Suppressor macrophage (primary cell): ENCODE measurements at places on chromosomes 5 and 9.

DNA sequence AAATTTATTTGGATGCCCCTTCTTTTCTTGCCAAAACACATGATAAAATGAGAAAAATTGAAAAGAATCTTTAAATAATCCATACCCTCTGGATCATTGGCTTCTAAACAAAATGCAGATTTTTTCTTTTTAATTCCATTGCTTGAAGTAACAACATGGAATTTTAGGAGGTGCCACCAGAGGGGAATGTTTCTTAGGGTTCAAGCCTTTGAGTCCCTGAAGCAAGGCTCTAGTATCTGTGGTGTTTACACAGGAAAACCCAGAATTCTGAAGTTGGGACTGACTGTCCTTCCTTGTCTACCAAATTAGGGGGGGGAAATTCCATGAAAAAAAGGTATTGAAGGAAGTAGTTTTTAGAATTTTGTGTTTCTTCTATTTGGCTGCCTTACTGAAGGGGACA is 69.4 kb downstream of the LMNB1 start:
- no peak for DNase-seq

GRCh38 chr5:168315416-168316138 is 24.1 kb downstream of the WWC1 start:
- no peak for DNase-seq

GRCh38 chr5:7849681-7850394 is 1.1 kb downstream of the CFAP90 start:
- no peak for DNase-seq

DNA sequence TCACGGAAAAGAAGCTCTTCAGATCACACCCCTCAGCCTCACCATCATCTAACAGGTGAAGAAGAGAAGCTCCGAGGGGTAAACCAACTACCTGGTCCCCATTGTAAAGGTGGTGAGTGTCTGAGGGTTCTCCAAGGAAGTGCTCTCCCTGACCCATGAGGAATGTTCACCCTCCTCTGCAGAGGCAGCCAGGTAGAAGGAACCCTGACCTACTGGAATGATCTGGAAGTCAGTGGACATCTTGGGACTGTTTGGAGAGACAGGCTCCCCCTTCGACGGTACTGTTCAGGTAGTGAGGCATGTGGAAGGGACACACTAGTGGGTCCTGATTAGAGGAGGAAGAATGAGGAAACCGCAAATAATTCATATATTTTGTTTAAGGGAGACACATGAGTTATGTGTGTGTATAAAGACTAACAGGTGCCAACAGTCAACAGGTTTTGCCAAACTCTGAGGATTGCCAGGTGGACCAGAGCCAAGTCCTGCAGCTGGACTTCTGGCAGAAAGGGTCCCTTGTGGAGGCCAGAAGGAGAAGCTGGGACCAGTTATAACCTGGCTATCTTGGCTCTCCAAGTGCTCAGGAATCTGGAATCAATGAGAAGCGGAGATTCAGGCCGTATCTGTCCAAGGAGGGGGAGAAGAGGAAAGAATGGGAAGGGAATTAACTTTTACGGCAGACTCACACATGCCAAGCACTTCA is 3.0 kb upstream of the ZBTB34 start:
- DNase-seq, result no peak

- DNase-seq, result no peak
Measured at GRCh38 chr5:22970956-22971618, 117.9 kb upstream of the CDH12 start.

- DNase-seq, result no peak
Measured at GRCh38 chr5:139118804-139119203, 79.4 kb downstream of the SIL1 start.

DNA sequence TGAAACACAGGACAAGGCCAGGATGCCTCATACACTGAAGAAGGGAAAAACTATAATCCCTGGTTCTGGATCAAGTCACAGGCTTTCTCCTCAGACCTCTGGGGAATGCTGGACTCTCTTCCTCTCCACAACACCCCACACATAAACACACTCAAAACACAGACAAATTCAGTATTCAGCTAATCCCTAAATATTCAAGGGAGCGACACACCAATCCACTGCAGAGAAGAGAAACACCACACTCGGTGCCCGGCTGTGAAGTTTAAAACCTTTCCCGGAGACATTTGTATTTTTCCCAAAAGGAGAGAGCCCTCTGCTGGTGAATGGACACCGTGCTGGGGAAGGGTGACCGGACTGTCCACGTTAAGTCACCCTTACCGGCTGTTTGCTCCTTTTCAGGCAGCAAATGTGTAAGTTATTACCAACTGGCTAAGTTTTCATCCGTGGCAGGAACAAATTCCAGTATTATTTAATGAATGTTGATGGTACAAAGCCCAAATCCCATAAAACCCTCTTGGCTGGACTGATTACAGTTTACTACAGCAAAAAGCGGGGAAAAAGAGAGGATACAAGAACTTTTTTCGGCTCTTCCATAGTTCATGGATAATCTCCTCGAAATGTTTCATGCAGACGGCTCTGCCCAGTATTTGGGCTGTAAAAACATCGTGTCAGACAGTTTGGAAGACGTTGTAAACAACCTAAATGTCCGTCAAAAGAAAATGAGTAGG is 130.9 kb upstream of the SLC30A5 start:
- DNase-seq, result peak; percentile 76

DNA sequence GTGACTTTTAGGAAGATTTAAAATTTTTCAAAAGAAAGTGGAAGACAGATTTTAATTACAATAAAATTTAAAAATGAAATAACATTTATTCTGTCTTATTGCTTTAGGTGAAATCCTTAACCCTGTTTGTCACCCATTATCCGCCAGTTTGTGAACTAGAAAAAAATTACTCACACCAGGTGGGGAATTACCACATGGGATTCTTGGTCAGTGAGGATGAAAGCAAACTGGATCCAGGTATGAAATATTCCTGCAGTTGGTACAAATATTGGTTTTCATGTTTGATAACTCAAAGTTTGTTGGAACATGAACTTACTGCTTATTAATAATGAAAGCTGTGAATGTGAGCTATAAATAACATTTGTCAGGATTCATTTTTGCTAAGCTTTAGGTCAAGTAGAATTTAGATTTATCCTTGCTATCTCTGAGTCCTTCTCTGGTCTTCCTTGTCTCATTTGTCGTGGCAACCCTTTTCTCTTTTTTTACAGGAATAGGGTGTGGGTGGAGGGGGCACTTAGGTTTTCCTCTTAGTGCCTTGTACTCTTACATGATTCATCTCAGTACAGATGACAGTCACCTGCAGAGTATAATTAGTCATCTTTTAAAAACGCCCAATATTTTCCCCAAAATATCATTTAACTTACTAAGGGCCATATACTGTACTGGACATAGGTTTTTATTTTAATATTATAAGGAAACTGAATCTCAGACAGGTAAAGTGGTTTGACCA is 95.3 kb upstream of the RASGRF2 start:
- DNase-seq, result peak; percentile 31

- DNase-seq, result no peak
Measured at GRCh38 chr9:77899679-77900354, 131.8 kb downstream of the GNAQ start.

DNA sequence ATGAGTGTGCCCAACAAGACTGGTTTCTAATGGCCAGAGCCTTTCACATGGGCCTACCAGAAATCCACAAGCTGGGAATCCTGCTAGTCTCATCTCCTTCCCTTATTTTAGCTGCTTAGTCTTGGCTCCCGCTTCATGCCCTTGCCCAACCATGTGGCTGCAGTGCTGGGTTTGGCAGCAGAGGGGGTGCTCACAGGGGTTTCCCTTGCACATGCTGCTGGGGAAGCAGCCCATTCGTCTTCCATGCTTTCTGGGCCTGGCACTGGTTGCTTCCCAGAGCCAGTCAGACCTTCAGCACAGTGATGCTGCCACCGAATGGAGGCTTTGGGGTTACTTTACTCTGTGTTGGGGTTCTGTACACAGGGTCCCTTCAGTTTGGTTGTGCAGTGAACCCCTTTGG is 26.3 kb downstream of the SLC46A2 start:
- DNase-seq, result peak; percentile 73

GRCh38 chr9:105238302-105238701 is 6.1 kb upstream of the SLC44A1 start:
- DNase-seq, result no peak

DNA sequence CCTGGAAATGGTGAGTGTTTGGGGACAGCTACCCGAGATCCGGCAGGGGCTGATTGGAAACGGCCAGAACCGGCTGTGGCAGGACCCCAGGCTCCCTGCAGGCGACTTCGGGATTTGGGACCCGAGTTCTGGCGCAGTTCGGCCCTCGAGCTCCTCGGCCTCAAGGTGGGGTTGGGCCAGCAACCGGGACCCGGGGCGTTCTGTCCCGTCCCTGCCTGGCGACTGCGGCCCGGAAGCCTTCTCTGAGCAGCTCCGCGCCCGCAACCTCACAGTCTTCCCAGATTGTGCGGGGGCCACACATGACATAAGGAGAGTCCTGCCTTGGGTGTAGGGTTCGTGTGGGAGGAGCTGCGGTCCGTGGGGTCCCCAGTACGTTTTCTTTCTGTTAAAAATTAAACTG is 23.2 kb upstream of the NEURL1B start:
- DNase-seq, result no peak
